ENCODE measurements at places on chromosomes 5 and 9. TPM values are rescaled to one million over a fixed set of nuclear protein-coding genes. Genes with fewer than 3 reads are reported as not detected.

DNA sequence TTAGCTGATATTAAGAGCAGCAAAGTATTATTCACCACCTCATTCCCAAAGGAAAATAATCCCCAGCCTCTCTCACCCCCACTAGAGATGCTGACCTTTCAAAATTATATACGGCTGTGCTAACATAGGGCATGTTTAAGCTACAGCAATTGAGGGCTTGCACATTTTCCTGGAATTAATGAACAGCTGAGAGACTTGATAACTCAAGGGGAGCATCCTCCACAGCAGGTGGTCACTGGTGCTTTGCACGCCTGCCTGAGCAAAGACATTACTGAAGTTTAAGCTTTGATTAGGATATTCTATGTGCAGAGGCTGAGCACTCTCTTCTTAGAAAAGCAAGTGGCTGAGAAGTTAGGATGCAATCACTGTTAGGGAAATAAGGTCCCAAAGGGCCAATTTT, 230.9 kb downstream of the FAM114A2 start:
- no peaks in the 10 kb centered on the region for H3K36me3 ChIP-seq
- H3K27ac ChIP-seq, result no peak overlapping the region
- H3K4me1 ChIP-seq, result no peaks in the 10 kb centered on the region

DNA sequence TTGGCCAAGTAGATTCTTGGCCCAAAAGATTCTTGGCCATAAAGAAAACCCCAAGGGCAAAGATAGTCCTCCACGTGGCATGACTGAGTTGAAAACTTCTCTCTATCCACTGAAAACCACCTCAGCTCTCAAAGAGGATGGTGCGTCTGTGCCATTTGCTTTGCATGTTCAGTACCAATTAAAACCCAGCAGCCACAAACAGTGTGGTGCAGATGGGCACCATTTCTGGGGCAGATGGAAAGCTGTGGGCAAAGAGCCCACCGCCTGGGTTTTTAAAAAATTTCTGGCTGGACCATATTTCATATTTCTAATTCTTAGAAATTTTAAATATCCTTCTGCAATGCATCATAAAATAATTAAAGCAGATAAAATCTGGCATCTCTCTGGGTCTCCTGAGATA, 84.5 kb upstream of the PUM3 start:
- no peaks in the 10 kb centered on the region for H3K36me3 ChIP-seq
- peaks cover 21% of the 10 kb centered on the region for H3K27me3 ChIP-seq
- H3K4me1 ChIP-seq, result no peaks in the 10 kb centered on the region
- no peak for DNase-seq

- H3K27me3 ChIP-seq, result no peaks in the 10 kb centered on the region
- H3K36me3 ChIP-seq, result no peaks in the 10 kb centered on the region
- no peaks in the 10 kb centered on the region for H3K4me1 ChIP-seq
- DNase-seq, result no peak
- no peak overlapping the region for H3K27ac ChIP-seq
Observed at GRCh38 chr5:160293386-160293785, 19.0 kb downstream of the CCNJL start.

DNA sequence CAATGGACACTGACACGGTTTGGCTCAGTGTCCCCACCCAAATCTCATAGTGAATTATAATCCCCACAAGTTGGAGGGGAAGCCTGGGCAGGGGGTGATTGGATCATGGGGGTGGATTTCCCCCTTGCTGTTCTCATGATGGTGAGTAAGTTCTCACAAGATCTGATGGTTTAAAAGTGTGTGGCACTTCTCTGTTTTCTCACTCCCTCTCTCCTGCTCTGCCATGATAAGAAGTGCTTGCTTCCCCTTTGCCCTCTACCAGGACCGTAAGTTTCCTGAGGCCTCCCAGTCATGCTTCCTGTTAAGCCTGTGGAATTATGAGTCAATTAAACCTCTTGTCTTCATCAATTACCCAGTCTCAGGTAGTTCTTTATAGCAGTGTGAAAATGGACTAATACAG, 115.8 kb upstream of the KIF2A start:
- no peaks in the 10 kb centered on the region for H3K4me1 ChIP-seq
- H3K27ac ChIP-seq, result no peak overlapping the region
- DNase-seq, result no peak
- H3K4me3 ChIP-seq, result no peak overlapping the region
- H3K27me3 ChIP-seq, result peaks cover 6% of the 10 kb centered on the region
- no peaks in the 10 kb centered on the region for H3K36me3 ChIP-seq

- H3K27ac ChIP-seq, result peak overlapping the region; percentile 74
- peak; percentile 92 for DNase-seq
- peaks cover 7% of the 10 kb centered on the region for H3K36me3 ChIP-seq
- peaks cover 17% of the 10 kb centered on the region for H3K4me1 ChIP-seq
- H3K4me3 ChIP-seq, result peak overlapping the region; percentile 91
Observed at GRCh38 chr9:137129456-137130175, 9.3 kb upstream of the GRIN1 start.

The TEX48 gene
- not detected for total RNA-seq

DNA sequence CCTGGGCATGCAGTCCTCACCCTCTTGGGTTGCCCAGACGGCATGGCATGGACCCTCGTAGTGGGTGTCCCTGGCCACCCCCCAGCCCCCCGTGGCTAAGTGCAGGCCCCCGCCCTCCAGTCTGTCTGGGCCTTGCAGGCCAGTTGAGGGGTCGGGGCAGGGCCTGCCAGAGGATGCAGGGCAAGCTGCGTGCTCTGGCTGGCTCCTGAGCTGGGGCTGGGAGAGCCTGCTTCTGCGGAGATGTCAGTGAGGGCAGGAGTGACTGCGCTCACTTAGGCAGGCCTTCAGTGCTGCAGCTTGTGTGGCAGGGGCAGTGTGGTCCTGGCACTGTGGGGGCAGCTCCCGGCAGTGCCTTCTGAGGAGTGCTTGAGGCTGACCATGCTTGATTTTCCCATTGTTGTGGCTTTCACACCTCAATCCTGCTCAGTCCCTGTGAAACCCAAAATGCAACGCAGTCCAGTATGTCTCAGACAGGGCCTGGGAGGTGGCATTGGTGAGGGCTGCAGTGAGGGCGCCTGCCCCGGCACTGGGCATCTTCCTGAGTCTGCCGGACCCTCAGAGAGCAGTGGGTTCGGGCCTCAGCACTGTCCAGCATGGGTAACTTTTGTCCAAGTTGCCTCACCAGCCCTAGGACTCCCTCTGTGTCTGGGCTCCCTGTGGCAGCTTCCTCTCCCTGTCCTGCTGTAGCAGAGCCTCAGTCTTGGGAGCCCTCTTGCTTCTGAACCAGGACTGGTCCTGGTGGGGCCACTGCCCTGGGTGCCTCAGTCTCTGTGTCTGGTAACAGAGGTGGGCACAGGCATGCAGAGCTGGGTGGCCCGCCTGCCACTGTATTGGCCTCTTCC, 93.0 kb downstream of the PHF2 start:
- H3K27me3 ChIP-seq, result no peaks in the 10 kb centered on the region
- DNase-seq, result no peak
- no peaks in the 10 kb centered on the region for H3K4me1 ChIP-seq
- H3K4me3 ChIP-seq, result no peak overlapping the region

- no peak overlapping the region for H3K4me3 ChIP-seq
- H3K27ac ChIP-seq, result no peak overlapping the region
- H3K36me3 ChIP-seq, result no peaks in the 10 kb centered on the region
- H3K4me1 ChIP-seq, result no peaks in the 10 kb centered on the region
Observed at GRCh38 chr5:141732417-141732816, 50.4 kb upstream of the ARAP3 start.

The MYOZ3 gene
- total RNA-seq, result 0.17 TPM
